Tibial nerve (tissue), 4 donors: ENCODE measurements at places on chromosomes 7 and 10.

DNA sequence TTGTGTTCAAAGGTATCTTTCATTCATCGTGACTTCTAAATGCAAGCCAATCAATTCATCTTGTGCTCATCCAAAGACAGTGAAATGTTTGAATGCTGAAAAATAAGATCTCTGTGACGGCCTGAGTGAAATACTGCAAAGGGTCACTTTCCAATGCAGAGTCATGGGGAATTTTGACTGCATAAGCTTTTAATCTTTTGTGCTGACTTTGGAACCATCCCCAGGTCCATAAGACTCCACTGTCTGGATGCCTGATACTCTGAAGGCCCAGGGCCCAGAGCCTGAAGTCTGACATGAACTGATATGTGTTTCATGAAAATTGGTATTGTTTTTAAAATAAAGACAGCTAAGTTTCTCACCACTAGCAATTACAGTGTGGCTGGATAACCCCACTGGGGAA is 39.0 kb downstream of the PPP1R3C start:
- DNase-seq: no peak

GRCh38 chr7:25694699-25695098 is 457.3 kb upstream of the NFE2L3 start:
- no peak for DNase-seq

DNA sequence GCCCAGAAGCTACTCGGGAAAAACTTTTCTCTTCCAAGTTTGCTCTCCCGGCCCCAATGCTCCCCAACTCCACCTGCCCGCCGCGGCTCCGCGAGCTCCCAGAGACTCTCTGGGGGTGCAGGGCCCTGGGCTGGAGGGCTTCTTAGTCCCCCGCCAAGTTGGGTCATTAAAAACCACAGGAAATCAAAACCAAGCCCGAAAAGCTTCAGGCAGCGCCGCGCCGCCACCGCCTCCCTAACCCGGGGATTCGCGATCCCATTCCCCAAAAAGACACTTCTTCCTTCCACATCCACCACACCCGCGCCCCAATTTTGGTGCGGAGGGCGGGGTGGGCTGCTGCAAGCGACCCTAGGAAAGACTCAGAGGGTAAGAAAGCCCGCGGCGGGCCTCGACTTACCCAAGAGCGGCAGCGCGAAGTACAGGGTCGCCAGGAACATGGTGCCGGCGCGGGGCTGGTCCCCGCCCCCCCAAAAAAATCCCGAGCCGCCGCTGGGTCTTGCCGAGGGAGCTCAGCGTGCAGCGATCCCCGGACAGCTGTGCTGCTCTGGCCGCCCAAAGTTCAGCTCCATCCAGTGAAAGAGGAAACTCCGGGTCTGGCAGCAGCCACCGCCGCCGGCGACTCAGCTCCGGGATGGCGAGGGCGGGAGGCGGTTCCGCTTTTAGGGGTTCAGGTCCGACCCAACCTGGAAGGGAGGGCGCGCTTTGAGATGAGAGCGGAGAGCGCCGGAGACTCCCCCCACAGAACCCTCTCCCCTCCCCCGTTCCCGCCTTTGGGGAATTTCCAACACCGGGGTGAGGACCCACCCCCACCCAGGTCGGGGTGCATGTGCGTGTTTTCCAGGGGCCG is 1.2 kb downstream of the GFRA1 start:
- DNase-seq: no peak

- DNase-seq: peak; percentile 43
Observed at GRCh38 chr7:6589829-6590644, at the start of gene INTS15. Gene INTS15 (plus strand): TSS chr7:6590021. CDS start chr7:6590284, 263 bp downstream.

- no peak for DNase-seq
Observed at GRCh38 chr7:29192323-29192722, 2.3 kb upstream of the CHN2 start.

DNA sequence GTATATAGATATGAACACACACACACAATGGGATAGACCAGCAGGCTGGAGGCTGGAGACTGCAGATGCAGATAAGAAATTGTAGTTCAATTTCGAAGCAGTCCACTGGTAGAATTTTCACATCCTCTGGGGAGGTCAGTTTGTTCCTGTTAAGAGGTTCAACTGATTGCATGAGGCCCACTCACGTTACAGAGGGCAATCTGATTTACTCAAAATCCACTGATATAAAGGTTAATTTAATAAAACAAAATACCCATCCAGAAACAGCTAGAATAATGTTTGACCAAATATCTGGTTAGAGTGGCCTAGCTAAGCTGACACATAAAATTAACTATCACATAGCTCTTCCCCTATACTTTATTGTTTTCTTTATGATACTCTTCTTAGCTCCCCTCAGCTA is 162.9 kb upstream of the SMIM30 start:
- DNase-seq: no peak

GRCh38 chr7:157881048-157881771 is 544.4 kb downstream of the DNAJB6 start:
- no peak for DNase-seq

- no peak for DNase-seq
Observed at GRCh38 chr7:29105752-29106668, 40.3 kb downstream of the CPVL start.

DNA sequence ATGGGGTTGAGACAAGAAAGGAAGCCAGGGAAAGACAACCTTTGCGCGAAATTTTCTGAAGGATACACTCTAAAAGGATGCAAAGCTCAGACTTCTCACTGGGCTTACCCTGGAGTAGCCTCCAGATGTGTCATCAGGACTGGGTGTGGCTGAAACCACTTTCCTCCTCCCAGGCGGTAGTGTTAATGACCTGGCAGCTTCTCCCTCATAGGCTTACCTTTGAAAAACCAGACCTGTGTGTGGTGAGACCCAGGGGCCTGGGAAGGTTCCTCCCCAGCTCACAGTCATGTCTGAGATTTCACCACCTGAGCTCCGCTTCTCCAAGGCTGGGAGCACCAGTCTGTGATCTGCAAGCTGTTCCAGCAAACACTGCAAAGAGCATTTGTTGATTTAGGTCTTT is 93.7 kb downstream of the EPC1 start:
- no peak for DNase-seq

DNA sequence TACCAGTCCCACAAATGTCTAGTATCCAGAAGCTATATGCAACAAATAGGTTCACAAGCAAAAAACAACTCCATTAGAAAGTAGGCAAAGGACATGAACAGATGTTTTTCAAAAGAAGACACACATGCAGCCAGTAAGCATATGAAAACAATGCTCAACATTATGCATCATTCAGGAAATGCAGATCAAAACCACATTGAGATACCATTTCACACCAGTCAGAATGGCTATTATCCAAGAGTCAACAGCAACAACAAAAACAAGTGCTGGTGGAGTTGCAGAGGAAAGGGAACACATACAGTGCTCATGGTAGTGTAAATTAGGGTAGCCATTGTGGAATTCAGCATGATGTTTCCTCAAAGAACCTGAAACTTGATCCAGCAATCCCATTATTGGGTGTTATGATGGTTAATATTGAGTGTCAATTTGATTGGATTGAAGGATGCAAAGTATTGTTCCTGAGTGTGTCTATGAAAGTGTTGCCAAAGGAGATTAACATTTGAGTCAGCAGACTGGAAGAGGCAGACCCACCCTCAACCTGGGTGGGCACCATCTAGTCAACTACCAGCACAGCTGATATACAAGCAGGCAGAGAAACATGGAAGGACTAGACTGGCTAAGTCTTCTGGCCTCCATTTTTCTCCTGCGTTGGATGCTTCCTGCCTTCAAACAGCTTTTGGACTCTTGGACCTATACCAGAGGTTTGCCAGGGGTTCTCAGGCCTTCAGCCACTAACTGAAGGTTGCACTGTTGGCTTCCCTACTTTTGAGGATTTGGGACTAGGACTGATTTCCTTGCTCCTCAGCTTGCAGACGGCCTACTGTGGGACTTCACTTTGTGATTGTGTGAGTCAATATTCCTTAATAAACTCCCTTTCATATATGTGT is 218.4 kb upstream of the SEMA3D start:
- DNase-seq: no peak

- DNase-seq: no peak
Observed at GRCh38 chr10:93742633-93743349, 14.9 kb upstream of the LGI1 start.
